NCI-H226 (cell line): ENCODE measurements at places on chromosomes 4 and X.

- DNase-seq: peak; percentile 20
These were observed 3.6 kb downstream of the ARHGAP24 start for GRCh38 chr4:85478576-85478975.

- DNase-seq: no peak
These were observed 410.2 kb downstream of the FAM47A start for GRCh38 chrX:33721927-33722326.

GRCh38 chr4:99574530-99575324, at the start of gene MTTP:
MTTP (plus strand) TSS chr4:99574824; CDS start chr4:99574910, 86 bp downstream.
- DNase-seq: no peak

DNA sequence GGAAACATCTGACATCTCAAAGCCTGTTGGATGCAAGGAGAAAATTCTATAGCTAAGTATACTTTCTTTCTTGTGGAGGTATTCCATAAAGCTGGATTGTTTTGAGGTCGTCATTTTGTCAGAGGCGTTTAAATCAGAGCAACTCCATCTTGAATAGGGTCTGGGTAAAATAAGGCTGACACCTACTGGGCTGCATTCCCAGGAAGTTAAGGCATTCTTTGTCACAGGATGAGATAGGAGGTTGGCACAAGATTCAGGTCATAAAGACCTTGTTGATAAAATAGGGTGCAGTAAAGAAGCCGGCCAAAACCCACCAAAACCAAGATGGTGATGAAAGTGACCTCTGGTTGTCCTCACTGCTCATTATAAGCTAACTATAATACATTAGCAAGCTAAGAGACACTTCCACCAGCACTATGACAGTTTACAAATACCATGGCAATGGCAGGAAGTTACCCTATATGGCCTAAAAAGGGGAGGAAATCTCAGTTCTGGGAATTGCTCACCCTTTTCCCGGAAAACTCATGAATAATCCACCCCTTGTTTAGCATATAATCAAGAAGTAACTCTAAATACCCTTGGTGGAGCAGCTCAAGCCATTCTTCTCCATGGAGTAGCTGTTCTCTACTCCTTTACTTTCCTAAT, 11.9 kb downstream of the HSD17B13 start:
- DNase-seq: no peak

GRCh38 chr4:94574616-94575015, 122.9 kb downstream of the PDLIM5 start:
- DNase-seq: no peak

DNA sequence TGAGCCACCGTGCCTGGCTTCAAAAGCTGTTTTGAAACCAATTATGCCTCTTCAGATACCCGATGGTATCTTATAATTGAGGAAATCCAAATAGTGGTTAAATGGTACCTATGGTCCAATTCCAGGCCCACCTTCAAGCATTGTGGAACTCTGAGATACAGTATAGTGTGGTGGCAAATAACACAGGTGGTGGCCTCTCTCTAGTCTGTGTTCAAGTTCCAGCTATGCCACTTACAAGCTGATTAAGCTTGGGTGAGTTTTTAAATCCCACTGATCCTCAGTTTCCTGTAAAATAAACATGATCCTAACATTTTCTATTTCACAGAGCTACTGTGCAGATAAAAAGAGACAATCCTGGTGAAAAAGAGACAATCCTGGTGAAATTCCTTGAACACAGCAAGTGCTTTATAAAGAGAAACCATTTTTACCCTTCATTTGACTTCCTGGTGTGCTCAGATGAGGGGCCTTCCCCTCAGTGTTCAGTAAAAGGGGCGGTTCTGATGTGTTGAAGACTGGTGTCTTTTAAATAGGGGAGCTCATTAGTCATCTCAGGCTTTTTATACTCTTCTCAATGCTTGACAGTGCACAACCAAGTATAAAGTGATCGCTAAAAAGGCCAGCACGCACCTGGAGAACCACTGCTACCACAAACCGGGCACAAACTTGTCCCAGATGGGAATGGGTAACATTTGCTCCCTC, 30.8 kb upstream of the CD40LG start:
- no peak for DNase-seq

DNA sequence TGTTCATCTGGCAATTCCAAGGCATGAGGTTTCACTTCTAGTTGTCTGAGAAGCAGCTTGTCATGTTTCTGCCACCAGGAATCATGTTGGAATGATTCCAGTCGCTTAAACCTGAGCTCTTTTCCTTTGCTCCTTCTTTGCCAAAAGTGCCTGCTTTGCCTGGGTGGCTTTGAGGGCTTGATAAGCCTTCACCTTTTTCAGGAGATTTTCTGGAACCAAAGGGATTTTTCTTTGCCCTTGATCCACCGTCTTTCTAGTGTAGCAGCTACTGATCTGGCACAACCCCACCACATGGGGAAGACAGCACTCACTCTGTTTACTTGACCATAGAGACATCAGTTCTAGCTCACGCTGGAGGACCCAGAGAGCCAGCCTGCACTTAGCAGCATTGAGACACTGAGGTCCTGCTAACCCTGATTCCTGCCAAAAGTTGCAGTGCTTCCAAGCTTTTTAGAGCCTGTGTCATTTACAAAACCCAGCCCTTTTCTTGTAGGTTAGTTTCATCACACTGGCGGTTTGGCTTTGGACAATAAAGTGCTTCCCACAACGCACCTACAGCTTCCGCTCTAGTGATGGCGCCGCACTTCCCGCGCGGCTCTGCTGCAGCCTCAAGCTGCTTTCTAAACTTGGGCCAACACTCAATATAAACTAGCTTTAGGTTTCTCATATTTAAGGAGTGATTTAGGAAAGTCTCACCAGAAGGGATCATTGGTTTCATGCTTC, 7.3 kb upstream of the CCNI start:
- DNase-seq: no peak

DNA sequence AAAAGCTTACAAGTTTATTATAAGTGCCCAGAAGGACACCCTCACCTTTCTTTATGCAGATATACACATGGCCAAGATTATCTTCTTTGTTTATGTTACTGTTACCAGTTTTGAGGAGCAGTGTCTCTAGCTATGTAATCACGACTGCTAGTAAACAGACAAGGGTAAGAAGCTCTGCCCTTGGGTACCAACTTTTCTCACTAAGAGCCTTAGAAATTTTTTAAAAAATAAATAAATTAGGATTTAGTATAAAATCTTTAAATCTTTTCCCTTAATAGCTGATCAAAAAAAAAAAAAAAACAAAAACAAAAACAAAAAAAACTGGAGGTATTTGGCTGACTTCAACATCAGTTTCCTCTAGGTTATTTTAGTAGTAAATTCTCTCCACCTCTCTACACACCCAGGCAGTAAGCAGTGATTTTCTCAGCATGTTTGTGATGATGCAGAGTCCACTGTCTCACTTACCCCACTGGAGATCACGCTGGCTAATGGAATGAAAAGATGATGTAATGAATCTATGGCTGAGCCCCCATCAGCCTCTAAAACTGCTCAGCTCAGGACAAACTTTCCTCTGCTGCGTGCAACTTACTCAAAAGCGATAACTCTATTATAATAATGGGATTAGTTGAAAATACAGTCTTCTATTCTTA, 125.9 kb downstream of the FRYL start:
- DNase-seq: no peak

DNA sequence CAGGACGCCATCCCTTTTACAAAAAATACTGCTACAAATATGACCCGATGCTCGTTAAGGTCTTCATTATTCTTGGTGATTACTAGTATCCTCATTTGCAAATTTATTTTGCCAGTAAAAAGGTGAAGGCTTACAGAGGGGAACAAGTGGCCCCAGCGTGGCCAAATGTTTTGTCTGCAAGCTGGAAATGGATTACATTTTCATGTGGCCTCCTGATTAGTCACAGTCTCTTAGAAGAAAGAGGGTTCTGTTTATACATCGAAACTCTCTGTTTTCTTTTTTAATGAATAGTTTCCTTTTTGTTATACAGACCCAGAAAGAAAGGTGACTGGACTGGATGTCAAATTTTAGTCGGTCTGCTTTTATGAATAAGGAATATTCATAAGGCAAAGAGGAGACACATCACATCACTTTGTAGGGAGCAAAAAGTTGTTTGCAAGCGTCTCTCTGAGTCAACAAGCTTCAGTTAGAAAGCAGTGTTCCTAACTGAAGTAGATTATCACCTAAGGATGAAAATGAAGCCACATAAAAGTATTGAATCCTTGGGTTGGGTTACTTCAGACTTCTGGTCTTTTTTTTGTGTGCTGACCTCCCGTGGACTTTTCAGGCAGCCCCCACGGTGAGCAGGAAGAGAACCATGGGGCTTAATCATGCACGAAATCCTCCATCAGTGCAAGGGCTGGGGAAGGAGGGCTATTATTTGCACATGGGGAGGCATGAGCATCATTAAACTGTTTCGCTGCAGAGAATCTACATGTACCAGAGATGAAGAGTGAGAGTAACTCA, 125.6 kb downstream of the ARSF start:
- no peak for DNase-seq

DNA sequence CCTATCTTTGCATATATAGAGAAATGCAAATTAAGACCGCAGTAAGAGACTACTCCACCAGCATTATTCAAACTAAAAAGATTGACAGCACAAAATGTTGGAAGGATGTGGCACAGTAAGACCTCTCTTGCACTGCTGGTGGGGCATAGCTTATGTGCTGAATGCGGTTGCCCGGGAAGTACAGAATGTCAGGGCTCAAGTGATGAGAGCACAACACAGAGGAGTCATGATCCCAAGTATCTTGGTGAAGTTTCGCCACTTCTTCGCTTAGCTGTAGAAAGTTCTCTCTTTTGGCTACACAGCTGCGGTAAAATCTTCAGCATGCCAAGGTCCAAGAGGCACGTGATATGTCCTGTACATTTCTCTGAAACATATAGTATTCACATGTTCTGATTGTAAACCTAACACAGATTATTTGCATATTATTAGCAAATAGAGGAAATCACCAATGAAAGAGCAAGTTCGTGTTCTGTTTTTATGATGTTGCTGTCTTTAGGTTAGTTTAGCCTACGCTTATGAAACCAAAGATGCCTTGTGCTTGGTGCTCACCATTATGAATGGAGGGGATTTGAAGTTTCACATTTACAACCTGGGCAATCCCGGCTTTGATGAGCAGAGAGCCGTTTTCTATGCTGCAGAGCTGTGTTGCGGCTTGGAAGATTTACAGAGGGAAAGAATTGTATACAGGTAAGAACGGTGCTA, 55.0 kb downstream of the HTT-AS start:
- no peak for DNase-seq

DNA sequence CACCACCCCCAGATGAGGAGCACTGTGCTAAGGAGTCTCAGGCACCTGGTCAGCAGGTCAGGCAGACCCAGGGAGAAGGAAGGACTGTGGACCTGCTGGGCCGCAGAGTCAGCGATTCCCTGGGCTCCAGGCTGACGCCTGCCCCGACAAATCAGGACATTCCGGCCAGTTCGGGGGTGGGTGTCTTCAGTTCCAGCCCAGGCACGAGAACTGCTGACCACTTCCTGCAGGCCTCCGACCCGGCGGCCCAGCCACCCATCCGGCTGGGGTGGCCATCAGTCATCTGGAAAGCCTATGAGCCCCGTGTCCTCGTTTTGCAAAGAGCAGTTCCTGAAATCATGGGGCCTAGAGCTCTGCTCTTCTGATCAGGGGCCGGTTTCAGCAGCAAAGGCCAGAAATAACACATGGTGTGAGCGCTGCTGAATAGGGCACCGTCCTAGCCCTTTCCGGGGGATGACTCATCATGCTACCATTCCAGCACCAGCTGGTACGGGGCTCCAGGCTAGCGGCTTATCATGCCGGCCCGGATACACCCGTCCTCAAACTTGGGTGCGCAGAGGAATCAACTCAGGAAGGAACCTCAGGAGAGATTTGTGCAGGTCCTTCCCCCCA, 7.8 kb upstream of the SH3TC1 start:
- DNase-seq: peak; percentile 96

GRCh38 chrX:19718642-19719041, 168.8 kb downstream of the SH3KBP1 start:
- DNase-seq: no peak

DNA sequence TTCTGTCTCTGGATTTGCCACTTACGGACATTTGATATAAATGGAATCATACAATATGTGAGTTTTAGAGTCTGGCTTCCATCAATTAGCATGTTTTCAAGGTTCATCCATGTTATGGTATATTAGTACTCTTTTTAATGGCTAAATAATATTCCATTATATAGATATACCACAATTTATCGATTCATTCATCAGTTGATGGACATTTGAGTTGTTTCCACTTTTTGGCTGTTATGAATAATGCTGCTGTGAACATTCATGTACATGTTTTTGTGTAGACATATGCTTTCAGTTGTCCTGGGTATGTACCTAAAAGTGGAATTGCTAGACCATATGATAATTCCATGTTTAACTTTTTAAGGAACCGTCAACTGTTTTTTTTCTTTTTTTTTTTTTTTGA, 61.2 kb upstream of the MND1 start:
- no peak for DNase-seq

- no peak for DNase-seq
These were observed 37.6 kb downstream of the MAGEB5 start for GRCh38 chrX:26253526-26253925.

DNA sequence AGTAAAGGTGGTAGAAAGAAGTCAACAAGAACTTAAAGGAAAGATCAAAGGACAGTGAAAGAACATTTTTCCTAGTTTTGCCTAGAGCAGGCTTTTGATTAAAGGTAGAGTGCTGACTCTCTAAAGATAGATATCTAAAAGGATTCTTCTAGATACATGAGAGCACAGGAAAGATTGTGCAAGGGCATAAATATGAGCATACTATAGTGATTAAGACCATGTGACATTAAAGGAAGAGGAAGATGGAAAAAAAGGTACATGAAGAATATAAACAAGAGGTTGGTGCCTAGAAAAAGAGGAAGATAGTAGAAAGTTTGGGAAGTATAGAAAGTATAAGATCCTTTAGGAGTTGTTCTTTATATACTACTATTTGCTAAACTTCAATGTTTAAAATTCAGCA, 26.1 kb upstream of the TET2 start:
- no peak for DNase-seq

DNA sequence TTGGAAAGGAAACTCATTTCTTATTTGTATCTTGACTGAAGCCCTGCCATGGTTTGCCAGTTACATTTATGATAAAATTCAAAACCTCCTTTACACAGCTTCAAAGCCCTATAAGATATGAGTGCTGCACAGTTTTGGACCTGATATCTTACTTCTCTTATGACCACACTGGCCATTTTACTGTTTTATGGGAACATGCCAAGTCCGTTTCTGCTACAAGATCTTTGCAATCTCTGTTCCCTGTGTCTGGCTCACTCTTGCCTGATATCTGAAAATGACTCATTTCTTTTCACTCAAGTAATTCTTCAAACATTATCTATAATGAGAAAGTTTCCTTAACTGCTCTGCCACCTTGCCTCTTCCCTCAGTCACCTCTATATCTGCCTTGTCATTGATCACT, 247.3 kb downstream of the SPOCK3 start:
- DNase-seq: peak; percentile 38

GRCh38 chr4:820230-821172, 5.4 kb downstream of the CPLX1 start:
- no peak for DNase-seq

GRCh38 chr4:113411496-113411938, 350.0 kb downstream of the CAMK2D start:
- DNase-seq: peak; percentile 78
